ENCODE measurements at places on chromosomes 6 and 20.
A peak's percentile ranks its signal among the peaks of the same experiment; 100 is the strongest.

DNA sequence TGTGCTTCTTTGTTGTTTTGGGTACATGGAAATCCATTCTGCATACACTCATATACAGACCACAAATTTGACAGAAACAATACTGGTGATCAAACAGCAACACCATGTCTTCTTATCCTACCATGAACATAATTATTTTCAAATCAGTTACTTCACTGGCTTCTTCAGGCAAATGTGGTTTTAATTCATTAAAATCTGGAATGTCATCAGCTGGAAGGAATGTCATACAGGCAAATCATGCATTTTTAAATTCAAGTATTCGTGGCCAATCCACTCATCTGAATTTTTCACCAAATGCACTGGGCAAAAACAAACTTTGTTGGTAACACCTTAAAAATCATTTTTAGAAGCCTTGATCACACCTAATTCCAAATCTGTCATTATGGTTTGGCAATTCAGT lies 59.3 kb downstream of the KIF6 start:
- DNase-seq, result no peak

- no peak for DNase-seq
These were observed 327.3 kb downstream of the THBS2 start for GRCh38 chr6:168926306-168926705.

- no peak for DNase-seq
These were observed 394.0 kb upstream of the SLC35B3 start for GRCh38 chr6:8829296-8829695.

GRCh38 chr6:53506872-53507271 lies 38.0 kb downstream of the GCLC start:
- no peak for DNase-seq

- DNase-seq, result no peak
These were observed 597.9 kb downstream of the EPM2A start for GRCh38 chr6:145137425-145137824.

- no peak for DNase-seq
These were observed 99.7 kb upstream of the PLCB4 start for GRCh38 chr20:8969146-8969583.

- no peak for DNase-seq
These were observed 422.6 kb upstream of the MMS22L start for GRCh38 chr6:97705568-97705967.

GRCh38 chr20:50290808-50291207 lies 100.2 kb downstream of the CEBPB start:
- DNase-seq, result no peak

- no peak for DNase-seq
These were observed 48.8 kb downstream of the DST start for GRCh38 chr6:56593801-56594318.

- DNase-seq, result peak; percentile 9
These were observed 92.6 kb downstream of the ERMARD start for GRCh38 chr6:169843991-169844390.

DNA sequence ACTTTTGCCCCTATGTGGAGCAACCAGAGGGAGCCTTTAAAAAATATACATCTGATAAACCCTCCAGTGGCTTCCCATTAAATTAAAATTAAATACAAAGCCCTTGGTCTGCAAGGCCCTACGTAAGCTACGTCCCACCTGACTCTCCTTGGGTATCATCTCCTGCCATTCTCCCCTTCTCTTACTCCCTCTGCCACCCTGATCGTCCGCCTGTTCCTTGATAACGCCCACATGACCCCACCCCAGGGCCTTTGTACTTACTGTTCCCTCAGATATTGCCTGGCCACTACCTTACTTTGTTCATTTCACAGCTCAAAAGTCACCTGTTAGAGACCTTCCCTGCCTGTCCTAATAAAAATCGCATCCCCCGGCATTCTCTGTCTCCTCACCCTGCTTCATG lies 5.4 kb upstream of the NFATC2 start:
- no peak for DNase-seq

DNA sequence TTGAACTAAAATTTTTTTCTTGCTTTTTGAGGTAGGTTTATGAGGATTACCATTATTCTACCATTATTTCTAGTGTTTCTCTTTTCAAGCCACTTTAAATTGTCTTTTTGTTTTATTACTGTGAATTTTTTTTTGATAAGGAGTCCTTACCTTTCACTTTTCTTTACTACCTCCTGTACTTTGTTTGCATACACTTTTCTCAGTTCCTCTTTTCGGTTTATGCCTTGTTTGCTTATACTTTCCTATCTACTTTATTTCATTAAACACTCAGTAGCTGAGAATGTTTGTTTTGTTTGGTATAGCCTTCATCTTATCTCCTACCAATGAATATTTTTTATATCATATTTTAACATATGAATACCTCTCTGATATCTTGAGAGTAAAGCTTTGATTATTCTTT lies 147.9 kb downstream of the TFAP2B start:
- no peak for DNase-seq

GRCh38 chr6:133512410-133513016 lies 271.4 kb downstream of the EYA4 start:
- DNase-seq, result no peak

DNA sequence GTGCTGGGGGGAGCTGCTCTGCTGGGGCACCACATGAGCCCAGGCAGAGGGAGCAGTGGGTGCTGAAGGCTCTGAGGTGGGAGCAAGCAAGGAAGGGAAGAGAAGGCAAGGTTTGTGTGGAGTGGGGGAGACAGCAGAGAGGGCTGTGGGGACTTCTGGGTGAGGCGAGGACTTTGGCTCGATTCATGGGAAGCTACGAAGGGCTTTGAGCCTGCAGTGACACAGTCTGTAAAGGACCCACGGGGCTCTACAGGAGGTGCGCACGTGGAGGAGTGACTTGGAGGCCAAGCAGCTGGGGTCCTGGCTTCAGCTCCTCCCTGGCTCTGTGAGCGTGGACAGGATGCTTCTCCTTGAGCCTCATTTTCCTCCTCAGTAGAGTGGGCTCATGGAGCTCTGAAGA lies 29.1 kb upstream of the CSNK2A1 start:
- no peak for DNase-seq

DNA sequence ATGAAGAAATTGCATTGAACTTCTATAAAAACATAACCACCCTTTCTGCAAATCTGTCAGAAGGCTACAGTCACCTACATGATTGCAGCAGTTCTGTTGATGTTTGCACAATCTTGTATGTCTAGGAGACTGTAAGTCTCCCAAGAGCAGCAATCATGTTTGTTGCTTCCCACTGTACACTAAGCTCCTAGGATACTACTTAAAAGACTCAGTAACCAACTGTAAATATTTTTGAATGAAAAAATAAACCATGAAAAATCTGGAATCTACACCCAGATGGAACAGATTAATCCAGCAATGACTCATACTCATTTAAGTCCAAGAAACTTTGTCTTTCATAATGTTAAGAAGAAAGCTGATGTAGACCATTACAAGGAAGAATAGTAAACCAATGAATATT lies 168.5 kb upstream of the ATXN1 start:
- no peak for DNase-seq

- no peak for DNase-seq
These were observed 61.3 kb upstream of the CARMIL1 start for GRCh38 chr6:25217829-25218228.

- no peak for DNase-seq
These were observed 37.6 kb downstream of the LAMP5 start for GRCh38 chr20:9551808-9552550.

DNA sequence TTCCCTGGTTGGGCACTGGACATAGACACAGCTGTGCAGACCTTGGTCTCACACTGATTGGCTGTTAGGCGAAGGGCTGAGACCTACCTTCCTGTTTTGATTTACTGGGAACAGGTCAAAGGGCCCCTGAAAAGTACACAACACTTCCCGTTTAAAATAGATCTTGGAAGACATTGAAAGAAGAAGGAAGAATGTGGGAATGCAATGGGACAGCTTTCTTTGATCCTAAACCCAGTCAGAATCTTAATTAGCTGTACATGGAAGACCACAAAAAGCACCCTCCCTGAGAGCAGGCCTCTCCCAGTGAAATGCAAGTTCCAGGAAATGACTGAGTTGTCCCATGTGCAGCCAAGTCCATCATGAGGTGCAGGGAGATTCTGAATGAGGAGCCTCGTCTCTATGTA lies 83.6 kb upstream of the EXOC2 start:
- no peak for DNase-seq

DNA sequence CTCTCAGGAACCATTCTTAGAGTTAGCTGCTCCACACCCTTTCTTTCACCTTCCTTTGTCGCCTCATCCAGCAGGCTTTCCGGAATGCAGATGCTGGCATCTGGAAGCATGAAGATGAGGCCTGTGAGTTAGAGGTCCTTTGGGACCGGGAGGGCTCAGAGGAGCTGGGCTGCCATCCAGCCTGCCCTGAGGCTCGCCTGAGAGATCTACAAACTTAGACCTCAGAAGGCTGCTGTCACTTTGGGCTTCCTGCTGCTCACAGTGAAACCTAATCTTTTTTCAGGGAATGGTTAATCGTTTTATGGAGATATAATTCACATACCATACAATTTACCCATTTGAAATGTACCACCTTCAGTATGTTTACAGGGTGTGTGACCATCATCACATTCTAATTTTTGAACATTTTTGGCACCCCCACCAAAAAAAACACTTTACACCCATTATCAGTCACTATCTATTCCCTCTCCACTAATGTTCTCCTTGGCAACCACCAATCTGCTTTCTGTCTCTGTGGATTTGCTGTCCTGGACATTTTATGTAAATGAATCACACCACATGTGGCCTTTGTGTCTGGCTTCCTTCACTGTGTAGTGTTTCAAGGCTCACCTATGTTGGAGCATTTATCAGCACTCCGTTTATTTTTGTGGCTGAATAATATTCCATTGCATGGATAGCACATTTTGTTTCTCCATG lies 20.0 kb upstream of the MPC1 start:
- DNase-seq, result no peak

GRCh38 chr6:16055852-16056251 lies 73.0 kb upstream of the MYLIP start:
- no peak for DNase-seq

DNA sequence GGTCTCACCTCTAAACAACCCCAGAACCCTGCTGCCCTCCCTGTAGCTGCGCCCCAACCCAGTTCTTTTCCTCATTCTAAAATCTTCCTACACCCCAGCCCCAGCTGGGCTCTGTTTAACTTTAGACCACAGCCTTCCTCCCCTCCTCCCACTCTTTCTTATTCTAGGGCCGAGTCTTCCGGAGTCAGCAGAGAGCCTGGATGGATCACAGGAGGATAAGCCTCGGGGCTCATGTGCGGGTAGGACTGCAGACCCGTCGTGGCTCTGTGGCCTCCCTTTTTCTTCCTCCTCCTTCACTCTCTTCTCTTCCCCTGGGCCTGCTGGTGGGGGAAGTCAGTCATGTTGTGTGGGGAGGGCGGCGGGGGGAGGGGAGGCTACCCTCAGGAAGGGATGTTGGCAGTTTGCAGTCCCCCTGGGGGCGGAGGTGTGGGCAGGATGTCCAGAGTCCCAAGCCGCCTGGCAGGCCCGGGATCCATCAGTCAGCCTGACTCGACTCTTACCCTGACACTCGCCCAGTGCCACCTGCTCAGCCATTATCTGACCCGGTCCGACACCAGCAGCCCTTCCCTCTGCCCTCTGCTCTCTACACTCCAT lies 8.1 kb downstream of the CAPN11 start:
- DNase-seq, result no peak

DNA sequence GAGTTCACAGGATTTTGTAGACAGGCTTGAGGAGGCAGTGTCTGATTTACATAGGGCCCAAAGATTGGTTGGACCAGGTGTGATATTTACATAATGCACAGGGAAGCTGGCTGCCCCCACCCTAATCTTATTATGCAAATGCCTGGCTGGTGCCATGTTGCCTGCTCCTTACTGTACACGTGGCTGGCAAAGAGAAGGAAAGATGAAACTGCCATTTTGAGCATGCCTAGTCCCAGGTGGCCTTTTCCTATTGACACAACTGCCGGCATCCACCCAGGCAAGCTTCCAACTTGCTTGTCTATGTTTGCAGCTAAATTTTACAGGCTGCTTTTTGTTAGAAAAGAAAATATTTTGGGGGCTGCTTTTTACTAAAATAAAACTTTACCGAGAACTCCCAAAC lies 174.6 kb downstream of the LMBRD1 start:
- DNase-seq, result no peak

DNA sequence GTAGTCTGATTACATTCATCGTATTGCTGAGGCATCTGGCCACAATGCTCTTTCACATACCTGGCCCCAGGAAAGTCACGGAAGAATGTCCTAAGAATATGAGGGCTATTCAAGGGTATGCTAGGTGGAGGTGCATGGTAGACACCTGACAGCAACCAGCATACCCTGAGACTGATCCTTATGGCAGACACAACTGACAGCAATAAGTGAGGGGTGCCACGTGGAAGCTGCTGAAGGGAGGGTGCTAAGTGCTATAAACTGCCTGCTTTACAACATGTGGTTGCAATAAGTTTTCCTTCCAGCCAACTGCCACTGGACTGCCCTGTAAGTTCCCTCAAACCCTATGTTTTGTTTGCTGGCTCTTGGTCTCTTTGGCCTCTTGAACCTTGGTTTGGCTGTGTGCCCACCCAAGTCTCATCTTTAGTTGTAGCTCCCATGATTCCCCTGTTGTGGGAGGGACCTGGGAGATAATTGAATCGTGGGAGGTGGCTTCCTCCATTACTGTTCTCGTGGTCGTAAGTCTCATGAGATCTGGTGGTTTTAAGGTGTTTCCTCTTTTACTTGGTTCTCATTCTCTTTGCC lies 201.3 kb upstream of the MOCS1 start:
- DNase-seq, result no peak

GRCh38 chr6:43883847-43884651 lies 114.0 kb downstream of the VEGFA start:
- DNase-seq, result no peak

DNA sequence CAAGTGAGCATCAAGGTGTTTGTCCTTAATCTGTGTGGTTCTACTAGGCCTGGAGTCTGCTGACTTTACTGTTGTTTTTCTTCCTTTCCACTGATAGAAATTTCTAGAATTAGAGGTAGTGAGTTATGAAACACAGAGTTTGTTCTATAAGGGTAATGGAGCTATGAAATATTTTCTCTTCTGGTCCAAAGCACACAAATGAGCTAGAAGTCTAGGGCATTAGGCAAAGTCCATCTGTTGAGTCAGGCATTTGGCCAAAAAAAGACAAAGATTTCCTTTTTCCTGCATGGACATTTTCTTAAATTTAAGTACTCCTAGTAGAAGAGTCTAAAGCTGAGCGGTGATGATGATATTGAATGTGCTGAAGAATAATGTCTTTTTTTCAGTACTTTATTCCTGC lies 174.3 kb upstream of the STXBP5 start:
- DNase-seq, result no peak

GRCh38 chr6:118618676-118619377 lies 32.6 kb downstream of the CEP85L start:
- no peak for DNase-seq

DNA sequence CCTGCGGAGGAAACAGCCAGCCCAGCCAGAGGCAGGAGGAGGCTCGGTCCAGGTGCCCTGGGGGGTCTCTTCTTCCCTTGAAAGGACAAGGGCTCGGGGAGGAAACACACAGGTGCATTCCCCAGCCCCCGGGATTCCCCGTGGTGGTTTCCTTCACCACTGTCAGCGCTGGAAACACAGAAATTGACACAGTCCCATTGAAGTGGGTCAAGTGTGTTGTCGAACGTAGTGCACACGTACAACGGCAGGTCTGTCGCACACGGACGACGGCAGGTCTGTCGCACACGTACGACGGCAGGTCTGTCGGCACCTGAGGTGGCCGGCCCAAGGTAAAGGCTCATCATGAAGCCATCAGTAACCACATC lies 80.9 kb downstream of the DLL1 start:
- DNase-seq, result no peak

- no peak for DNase-seq
These were observed 10.7 kb downstream of the PEDS1 start for GRCh38 chr20:50142812-50143211.

- DNase-seq, result no peak
These were observed 6.0 kb downstream of the ASF1A start for GRCh38 chr6:118899948-118900347.

Data from coronary artery (tissue), 2 donors.